Stimulated activated CD8-positive, alpha-beta memory T cell treated with anti-CD3 and anti-CD28 coated beads, Interleukin-4, amount 100 ng/mL, for 4 hours (primary cell): ENCODE measurements at places on chromosomes 1 and 21.

GRCh38 chr1:219277304-219278105, 103.8 kb downstream of the LYPLAL1 start:
- DNase-seq: no peak

GRCh38 chr1:24912376-24913273, 17.5 kb downstream of the RUNX3 start:
- DNase-seq: no peak

DNA sequence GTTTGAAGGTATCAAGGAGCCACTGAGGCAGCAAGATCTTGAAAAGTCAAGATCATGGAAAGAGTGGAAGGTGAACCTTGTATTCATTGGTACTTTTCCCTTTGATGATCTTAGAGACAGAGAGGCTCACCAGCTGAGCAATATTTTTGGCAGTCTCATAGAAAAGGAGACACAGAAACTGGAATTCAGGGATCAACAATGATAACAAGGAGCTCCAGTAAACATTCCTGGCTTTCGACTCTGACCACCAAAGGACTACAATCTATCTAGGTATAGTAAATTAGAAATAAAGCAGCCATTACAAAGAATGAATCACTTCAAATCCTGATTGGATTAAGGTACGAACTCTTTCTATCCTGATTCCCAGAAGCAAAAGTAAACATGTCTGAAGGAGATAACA, 615.4 kb downstream of the KIF26B start:
- DNase-seq: no peak

DNA sequence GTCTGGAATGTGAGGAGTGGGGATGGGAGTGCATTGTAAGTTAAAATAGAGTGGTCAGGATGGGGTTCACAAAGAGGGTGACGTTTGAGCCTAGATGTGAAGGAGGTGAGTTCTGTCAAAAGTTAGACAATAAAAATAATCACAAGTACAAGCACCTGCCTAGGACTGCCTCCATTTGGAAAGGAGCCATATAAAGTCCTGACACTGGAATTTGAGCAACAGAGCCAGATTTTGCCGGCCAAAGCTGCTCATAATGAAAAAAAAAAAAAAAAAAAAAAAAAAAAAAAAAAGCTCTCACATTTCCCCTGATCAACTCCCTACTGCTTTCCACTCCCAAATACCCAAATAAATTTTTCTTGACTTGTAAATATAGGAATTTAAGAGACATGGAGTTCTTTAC, 4.1 kb downstream of the PALMD start:
- DNase-seq: no peak

GRCh38 chr1:228283476-228284147, 75.8 kb downstream of the OBSCN start:
- DNase-seq: no peak

DNA sequence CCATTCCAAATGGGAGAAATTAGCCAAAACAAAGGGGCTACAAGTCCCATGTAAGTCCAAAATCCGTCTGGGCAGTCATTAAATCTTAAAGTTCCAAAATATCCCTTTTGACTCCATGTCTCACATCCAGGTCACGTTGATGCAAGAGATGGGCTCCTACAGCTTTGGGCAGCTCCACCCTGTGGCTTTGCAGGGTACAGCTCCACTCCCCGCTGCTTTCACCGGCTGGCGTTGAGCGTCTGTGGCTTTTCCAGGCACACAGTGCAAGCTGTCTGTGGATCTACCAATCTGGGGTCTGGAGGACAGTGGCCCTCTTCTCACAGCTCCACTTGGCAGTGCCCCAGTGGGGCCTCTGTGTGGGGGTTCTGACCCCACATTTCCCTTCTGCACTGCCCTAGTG, 130.2 kb downstream of the TPR start:
- no peak for DNase-seq

DNA sequence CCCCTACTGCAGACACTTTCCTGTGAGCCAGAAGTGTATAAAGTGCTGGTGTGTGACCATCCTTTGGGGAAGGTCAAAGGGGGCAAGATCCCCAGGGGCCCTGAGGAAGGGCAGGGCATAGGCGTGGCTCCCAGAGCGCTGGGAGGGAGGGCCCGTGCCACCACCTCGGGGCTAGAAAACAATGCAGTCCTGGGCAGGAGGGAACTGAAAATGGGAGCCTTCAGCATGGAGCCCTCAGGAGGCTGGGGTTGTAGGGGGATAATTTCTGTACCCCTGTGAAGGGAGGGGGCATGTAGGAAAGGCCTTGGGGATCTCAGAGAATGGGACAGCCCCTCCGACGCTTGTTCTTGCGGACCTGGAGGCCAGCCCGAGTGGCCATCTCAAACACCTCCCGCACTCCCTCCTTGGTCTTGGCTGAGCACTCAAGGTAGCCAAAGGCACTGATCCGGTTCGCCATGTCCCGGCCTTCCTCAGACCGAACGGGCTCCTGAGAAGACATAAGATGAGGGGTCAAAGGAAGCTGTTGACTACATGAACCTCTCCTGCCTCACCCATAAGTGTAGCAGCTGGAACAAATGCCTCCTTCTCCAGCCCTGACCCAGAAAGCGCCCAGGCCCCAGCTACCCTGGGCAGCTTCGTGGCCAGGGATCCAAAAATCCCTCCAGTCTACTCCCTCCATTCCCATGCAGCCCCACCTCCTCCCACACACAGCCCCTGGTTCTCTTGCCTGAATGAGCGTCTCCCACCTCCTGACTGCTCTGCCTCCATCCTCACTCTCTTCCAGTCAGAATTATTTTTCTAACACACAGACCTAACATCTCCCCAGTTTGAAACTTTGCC, 5.5 kb downstream of the RHOC start:
- no peak for DNase-seq

- DNase-seq: no peak
These were observed 1.2 kb upstream of the UBAP2L start for GRCh38 chr1:154219541-154219940.

- DNase-seq: no peak
These were observed 22.9 kb downstream of the UMODL1 start for GRCh38 chr21:42093991-42094421.

- DNase-seq: no peak
These were observed 22.8 kb downstream of the HFM1 start for GRCh38 chr1:91381844-91382243.

- DNase-seq: no peak
These were observed 408.4 kb upstream of the PTBP2 start for GRCh38 chr1:96313216-96313615.

GRCh38 chr1:173669491-173669941, at the start of gene ANKRD45:
Gene ANKRD45 (minus strand): TSS chr1:173669851. CDS start chr1:173659418, 10,433 bp downstream.
- no peak for DNase-seq

GRCh38 chr1:247352175-247352574, 20.5 kb upstream of the ZNF496 start:
- DNase-seq: no peak

DNA sequence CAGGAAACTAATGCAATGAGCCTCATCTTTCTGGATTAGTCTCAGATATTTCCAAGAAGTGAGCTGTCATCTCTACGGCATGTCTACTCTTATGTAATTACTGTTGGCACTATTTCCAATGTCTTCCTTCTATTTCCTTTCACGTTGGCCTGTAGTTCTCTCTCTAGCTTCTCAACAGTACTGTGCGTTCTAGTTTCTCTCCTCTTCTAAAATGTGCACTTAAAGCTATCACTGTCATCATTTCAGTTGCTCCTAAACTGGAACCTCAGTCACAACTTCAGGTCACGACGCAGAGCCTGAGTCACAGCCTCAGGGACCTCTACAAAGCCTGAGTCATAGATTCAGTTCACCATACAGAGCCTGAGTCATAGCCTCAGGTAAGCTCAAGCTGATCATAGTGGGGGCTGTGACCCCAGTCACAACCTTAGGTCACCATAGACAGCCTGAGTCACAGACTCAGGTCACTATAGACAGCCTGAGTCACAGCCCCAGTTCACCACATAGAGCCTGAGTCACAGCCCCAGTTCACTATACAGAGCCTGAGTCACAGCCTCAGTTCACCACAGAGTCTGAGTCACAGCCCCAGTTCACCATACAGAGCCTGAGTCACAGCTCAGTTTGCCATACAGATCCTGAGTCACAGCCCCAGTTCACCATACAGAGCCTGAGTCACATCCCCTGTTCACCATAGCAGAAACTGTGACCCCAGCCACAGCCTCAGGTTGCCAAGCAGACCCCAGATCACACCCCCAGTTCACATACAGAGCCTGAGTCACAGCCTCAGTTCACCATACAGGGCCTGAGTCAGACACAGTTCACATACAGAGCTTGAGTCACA, 13.0 kb downstream of the WNT9A start:
- DNase-seq: peak; percentile 22

GRCh38 chr1:109521002-109521951, 11.8 kb upstream of the AMIGO1 start:
- no peak for DNase-seq

DNA sequence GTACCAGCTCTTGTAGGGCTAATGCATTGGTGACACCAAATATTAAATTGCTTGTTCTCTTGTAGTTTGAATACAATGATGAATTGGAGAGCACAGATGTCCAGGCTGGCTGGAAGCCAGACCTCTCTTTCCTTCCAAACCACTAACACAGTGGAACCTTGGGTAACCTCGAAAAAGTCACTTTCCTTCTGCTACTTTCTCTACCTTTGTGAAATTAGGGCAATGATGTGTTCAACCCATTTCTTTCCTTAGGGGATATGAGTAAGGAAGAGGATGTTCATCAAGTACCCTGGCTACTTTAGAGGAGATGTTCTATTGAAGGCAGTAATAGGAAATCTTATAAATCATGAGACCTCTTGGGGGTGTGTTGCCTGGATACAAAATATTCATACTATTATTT, 55.7 kb downstream of the XCL2 start:
- DNase-seq: no peak

DNA sequence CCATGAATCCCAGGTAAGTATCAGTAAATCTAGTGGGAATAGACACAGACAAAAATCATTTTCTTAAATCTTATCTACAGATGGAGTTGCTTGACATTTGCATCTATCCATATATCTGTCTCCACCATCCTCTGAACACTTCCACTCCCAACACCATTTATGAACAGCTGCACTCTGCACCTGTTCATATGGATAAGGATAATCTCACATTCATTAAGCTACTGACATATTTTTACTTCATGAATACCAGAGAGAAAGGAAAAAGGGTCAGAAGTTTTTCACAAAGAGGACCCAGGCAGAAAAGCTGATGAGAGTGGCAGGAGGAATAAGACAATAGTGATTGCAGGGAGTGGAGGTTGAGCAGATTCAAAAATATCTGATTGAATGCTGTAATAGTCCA, 222.6 kb downstream of the DNAH14 start:
- no peak for DNase-seq

DNA sequence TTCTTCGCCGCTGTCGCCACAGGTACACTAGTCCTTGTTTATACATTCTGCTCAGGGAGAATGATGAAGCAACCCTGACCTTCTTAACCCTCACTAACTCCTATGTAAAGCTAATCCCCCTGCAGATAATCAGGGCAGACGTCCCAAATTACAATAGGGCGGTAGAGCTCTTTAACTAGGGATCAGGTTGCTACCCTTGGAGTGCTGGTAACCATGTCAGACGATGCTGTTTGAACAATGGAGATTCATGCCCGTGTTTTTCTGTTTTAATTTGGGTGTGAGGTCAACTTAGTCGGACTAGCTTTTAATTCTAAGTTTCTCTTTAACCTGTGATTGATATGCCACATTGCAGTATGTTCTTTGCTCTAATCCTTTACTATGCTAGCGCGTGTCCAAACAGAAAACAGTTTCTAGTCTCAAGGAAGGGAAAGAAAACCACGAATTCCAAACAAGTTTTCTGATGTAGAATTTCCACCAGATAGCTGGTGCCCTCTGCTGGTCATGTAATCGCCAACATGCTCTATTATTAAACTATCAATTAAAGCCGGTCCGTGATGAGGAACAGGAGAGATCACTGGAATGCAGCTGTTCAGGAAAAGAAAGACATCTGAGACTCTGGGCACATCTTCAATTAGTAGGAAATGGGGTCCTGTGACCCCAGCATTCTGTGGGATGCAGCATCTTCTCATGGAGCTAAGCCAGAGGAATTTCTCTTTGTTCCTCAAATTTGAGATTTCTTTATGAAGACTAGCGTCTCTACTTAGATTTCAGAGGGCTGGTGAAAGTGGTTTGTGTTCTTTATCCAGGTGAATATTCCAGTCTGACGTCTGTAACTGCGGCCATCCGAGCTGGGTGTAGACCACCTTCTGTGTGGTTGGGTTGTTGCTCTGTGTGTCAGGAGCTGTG, 18.3 kb upstream of the VAMP3 start:
- DNase-seq: no peak

DNA sequence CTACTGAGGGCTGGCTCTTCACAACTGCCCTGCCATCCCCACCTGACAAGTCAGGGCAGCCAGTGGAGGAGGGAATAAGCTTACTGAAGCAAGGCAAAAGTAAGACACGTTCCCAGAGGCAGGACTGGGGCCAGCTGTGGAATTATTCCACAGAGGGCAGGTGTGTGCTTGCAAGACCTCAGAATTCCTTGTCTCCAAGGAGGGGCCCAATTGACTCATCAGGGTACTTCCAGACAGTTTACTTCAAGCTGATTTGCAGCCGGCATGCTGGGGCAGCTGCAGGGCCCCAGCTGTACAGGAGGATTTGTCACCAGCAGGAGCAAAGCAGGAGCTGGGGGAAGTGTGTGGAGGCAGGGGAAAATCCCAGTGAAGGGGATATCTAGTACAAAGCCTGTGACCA, 167.5 kb upstream of the CAMK1G start:
- DNase-seq: no peak

DNA sequence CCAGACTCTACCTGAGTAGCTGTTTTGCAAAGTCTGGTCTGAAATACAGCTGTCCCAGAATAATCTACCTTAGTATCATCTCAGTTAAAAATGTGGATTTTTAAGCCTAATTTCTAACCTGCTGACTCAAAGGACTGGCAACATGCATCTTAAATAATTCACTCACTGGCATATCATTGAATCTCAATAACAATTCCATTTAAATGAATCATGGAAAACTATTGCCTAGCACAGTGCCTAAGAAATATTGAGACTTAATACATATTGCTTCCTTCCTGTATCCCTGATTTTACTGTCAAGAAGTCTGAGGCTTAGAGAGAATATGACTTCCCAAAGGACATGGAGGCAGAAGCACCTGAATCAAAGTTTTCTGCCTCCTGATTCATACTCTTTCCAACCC, 3.1 kb downstream of the CCDC190 start:
- no peak for DNase-seq

GRCh38 chr21:16426936-16427335, 697.2 kb downstream of the USP25 start:
- DNase-seq: no peak

DNA sequence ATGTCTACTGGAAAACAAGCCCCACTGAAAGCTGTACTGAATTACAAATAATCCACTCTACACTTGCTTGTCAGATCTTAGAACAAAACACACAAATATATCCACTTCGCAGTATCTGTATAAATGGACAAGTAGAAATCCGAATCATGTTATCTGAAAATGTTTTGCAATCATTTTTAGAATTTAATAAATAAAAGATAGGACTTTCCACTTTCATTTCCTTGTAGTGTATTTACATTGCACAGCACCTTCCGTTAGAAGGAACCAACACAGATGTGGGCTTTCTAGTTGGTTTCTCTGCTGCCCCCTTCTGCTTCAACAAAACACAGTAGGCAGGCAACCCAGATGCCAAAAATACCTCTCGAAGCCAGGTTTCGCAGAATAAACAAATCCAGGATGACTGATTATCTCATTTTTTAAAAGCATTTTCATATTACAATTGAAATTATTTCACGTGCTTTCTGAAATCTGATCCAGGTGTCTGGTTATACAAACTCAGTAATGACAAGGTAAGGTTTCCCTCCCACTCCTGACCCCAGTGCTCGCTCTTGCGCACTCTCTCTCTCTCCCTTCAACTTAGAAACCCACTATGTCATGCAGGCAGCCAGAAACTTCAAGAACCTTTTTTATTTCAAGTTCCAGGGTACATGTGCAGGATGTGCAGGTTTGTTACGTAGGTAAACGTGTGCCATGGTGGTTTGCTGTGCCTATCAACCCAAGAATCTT, 389.9 kb downstream of the SMYD3 start:
- no peak for DNase-seq
